Activated naive CD8-positive, alpha-beta T cell treated with anti-CD3 and anti-CD28 coated beads, Interleukin-2, amount 50 U/mL, for 16 hours (primary cell): ENCODE measurements at places on chromosomes 3 and 15.

DNA sequence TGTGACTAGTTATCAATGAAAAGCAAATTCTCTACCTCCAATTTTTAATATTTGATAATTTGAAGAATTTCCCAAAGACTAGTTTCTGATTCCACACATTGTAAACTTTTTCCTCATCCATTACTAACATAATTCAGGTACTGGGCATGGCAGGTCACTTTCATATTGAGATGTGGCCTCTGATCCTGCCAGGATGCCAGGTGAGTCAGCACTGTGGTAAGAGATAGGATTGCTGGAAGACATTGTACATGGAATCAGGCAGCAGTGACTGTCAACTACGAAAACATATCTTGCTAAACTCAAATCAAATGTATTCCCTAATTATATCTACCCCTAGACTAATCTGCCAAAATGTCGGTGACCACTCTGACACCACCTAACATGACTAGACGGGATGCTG lies 33.2 kb upstream of the POU1F1 start:
- DNase-seq, result no peak

GRCh38 chr3:13332158-13332557 lies 88.0 kb downstream of the NUP210 start:
- DNase-seq, result no peak

DNA sequence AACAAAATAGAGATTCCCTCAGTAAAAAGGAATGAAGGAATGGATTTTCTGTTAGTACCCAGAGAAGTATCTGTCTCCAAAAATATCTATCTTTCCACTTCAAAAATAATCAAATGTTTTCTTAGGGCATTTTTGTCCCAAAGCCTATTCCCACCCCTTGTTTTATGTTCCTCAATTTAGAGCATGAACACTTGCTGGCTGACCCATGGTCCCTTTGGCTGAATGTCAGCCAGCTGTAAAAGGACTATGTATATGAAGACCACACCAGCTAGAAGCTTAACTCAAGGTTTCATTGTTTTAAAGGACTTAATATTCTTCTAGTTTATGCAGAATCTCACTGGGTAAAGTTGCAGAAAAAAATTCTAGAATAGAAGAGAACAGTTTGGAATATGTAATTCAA lies 931.2 kb downstream of the MCTP2 start:
- no peak for DNase-seq

DNA sequence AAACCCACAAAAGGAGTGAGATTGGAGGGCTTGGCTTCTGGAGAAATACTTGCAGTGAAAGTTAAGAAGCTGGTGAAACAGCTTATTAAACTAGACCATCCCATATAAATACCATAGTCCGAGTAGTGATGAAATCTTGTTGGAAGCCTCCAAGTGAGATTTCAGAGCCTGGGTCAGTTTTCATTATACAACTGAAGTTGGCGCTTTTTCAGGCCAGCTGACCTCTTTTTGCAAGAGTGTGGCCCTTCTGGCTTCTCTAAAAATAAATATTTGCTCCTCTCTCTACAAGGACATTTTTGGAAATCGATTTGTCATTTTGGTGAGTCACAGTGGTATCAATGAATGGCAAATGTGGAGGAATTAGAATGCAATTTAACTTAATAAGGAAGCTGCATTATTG lies 51.2 kb upstream of the THRB start:
- no peak for DNase-seq
